GM20000 (cell line): ENCODE measurements at places on chromosomes 16 and 17.

DNA sequence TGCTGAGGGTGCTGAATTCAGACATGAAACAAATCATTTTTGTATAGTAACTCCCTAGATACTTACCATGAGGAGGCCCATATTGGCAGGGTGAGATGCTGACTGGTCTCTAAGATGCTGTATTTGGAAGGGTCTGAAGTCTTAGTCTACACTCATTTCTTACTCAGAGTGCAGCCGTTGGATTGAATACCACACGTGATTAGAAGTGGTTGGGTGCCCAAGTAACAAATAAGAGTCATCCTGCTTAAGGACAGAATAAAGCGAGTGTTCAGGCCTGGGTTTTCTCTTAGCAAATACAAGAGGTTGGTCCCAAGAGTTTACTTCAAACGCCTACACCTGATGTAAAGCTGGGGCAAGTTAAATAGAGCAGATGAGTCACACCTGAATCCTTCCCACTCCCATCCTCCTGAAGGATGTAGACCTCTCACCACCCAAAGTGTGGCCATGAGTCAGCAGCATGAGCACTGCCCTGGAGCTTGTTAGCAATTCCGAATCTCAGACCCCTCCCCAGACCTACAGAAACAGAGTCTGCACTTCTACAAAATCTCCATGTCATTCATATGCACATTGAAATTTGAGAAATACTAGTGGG lies 284.6 kb upstream of the CDH5 start:
- no peak for DNase-seq

GRCh38 chr16:3460585-3460984 lies 17.1 kb downstream of the NAA60 start:
- no peak for DNase-seq

GRCh38 chr16:89067677-89068443 lies 25.8 kb upstream of the ACSF3 start:
- no peak for DNase-seq

GRCh38 chr17:4187076-4187475 lies 44.1 kb downstream of the CYB5D2 start:
- DNase-seq, result no peak

GRCh38 chr17:71380535-71380934 lies 740.3 kb upstream of the SOX9 start:
- no peak for DNase-seq

- DNase-seq, result no peak
Observed at GRCh38 chr16:57703416-57704010, 8.9 kb downstream of the DRC7 start.

- no peak for DNase-seq
Observed at GRCh38 chr17:36855459-36855858, 81.8 kb upstream of the LHX1 start.

DNA sequence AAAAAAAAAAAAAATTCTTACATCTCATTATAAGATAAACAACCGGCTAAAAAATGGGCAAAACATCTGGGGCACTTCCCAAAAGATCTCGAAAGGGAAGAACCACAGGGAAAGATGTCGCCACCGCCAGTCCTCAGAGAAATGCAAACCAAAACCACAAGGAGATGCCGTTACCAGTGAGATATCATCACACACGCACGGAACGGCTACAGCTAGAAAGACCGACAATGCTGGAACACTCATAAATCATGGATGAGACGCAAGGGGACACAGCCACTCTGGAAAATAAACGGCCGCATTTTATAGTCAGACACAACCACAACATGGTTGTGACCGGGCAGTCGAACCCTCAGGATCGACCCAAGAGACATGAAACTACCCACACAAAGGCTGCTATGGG lies 24.5 kb downstream of the WDR45B start:
- DNase-seq, result no peak

DNA sequence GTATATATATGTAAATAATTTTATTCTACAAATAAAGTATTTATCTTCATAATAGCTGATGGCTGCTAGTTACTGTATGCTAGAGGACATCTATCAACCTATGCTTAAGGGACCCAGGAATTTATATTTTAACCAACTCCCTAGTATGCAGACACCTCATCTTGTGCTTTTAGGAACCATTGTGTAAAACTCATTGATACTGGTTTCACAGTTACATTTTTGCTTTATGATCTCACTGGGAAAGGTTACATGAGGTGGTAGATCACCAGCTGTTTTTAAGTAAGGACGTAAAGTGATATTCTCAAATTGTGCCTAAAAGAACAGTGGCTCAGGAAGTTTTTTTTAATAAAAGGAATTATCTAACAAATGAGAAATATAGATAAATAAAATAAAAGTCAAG lies 56.4 kb downstream of the VMP1 start:
- DNase-seq, result no peak

GRCh38 chr16:2388875-2389433 lies 40.3 kb upstream of the CCNF start:
- DNase-seq, result no peak

DNA sequence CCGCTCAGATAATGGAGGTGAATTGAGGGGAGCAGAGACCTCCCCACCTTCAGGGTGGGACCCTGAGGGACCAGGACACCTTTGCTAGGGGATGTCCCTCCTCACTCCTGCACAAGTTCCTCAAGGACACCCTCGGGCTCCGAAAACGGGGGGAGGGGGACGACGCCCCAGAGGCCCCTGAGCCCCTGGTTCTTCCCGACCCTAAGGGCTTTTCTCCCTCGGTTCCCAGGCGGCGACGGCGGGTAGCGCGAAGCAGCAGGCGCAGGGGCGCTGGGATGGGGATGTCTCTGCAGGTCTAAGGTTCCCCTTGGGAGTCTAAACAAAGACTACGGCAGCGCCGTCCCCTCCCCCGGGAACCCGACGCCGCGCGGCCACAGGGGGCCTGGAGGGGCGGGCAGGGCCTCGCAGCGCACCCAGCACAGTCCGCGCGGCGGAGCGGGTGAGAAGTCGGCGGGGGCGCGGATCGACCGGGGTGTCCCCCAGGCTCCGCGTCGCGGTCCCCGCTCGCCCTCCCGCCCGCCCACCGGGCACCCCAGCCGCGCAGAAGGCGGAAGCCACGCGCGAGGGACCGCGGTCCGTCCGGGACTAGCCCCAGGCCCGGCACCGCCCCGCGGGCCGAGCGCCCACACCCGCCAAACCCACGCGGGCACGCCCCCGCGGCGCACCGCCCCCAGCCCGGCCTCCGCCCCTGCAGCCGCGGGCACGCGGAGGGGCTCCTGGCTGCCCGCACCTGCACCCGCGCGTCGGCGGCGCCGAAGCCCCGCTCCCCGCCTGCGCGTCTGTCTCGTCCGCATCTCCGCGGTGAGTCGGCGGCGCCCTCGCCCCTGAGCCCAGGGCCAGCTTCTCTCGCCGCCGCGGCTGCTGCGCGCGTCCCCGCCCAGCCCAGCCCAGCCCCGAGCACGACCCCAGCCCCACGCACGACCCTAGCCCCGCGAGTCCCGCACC lies 36.7 kb upstream of the NDRG4 start:
- DNase-seq, result peak; percentile 65

GRCh38 chr17:70050931-70051330 lies 24.1 kb upstream of the KCNJ16 start:
- DNase-seq, result no peak
